HFFc6 (cell line): ENCODE measurements at places on chromosomes 7 and 10.

- no peak for DNase-seq
Measured at GRCh38 chr10:95691281-95691680, 2.4 kb downstream of the TCTN3 start.

GRCh38 chr10:82883603-82884002 lies 1008.6 kb downstream of the NRG3 start:
- DNase-seq: peak; percentile 80

GRCh38 chr10:68280758-68281157 lies 48.8 kb upstream of the ATOH7 start:
- DNase-seq: no peak

GRCh38 chr7:19224951-19225350 lies 79.7 kb upstream of the FERD3L start:
- no peak for DNase-seq

GRCh38 chr7:103114576-103115008 lies 34.3 kb downstream of the NAPEPLD start:
- DNase-seq: no peak

DNA sequence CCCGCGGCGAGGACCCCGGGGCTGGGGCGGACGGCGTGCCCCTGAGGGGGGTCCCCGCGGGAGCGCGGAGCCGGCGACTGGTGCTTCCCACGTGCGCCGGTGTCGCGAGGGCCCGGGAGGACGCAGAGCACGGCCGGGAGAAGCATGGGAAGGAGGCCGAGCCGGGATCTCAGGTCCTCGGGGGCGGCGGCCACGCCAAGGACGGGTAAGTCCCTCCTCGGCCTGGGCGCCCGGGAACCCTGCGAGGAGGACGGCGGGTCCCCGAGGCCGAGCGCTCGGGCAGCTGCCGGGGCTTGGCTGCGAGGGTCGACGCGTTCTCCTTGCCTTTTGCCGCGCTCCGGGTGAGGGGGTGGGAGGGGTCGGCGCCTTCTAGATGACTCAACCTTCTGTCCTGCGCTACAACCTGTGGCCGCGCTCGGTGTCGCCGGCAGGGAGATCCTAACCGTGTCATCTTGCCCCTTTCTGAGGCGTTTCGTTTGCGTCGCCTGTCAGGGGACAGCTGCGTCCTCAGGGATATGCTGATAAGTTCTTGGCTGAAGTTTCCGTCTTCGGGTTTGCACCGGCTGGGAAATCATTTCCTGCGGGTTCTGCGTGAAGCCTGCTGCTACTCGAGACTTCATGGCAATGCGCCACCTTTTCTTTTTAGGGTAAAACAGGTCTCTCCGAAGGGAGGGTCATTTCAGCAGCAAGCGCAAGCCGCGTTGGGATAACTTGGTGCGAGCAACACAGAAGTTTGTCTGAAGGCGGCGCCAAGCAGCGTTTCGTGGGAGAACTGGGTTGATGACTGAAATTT lies 529 bp downstream of the TASOR2 start:
- peak; percentile 69 for DNase-seq

DNA sequence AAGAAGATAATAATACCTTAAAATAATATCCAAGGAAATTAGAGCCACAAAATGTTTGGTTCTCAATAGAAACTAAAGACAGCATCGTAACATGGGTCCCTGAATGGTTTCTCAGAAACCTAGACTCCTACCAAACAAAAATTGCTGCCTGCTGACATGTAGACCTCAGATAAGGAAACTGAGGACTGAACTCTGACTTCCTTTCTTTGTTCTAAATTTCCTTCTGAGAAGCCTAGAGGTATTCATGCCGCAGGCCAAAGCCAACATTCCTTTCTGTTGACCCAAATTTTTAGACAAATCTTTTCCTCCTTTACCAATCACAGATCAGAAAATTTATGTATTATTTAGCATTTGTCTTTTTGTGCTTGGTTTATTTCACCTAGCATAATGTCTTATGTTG lies 816.7 kb upstream of the PHF14 start:
- no peak for DNase-seq

DNA sequence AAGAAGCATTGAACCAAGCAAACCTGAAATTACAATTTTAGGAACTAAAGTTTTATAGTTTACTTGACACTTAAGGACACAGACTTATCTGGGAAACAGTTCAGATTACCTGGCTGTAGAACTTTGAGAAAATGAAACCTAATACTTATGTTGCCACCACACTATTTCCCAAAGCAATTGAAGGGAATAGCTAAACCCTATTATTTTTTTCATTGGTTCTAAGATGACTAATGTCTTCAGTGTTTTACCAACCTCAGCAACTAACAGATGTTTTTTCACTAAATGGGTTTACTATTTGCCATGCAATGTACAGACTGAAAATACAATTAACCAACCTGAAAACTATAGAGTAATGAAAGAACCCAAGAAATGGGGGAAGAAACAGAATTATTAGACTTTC lies 689.6 kb downstream of the SORCS1 start:
- peak; percentile 2 for DNase-seq

- no peak for DNase-seq
Measured at GRCh38 chr7:155292680-155293226, 4.9 kb upstream of the INSIG1 start.

DNA sequence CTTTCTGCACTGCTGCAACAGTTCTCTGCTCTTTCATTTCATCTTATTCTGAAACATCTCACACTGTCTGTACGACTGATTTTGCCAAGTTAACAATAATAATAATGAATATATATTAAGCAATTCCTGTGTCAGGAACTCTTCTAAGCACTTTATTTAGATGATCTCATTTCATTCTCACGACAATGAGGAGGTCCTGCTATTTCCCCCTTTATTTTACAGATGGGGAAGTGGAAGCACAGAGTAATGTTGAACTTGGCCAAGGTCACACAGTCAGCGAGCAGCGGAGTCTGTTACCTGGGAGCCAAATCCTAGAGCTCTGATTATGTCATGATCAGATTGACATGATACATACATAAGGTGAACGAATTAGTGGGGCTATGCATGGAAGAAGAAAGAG lies 5.8 kb downstream of the MRC1 start:
- no peak for DNase-seq

- no peak for DNase-seq
Measured at GRCh38 chr10:64148607-64149006, 627.4 kb downstream of the REEP3 start.

GRCh38 chr10:126584836-126585235 lies 85.7 kb downstream of the C10orf90 start:
- no peak for DNase-seq

DNA sequence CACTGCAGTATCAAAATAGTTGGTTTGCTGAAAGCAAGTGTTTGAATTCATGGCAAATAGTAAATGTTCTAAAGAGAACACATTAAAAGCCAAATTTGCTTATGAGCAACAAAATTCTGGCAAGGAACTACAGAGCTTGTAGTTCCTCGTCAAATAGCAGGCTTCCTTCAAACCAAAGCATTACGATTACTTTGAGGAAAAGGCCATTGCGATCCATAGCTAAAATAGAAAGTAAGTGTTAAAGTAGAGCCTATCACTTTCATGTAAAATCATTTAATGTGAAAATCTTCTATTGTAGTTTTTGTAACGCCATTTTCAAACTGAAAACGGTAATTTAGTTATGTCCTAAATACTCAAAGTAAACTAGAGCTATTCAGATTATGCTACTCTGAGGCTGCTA lies 20.1 kb downstream of the CACNA2D1 start:
- no peak for DNase-seq

DNA sequence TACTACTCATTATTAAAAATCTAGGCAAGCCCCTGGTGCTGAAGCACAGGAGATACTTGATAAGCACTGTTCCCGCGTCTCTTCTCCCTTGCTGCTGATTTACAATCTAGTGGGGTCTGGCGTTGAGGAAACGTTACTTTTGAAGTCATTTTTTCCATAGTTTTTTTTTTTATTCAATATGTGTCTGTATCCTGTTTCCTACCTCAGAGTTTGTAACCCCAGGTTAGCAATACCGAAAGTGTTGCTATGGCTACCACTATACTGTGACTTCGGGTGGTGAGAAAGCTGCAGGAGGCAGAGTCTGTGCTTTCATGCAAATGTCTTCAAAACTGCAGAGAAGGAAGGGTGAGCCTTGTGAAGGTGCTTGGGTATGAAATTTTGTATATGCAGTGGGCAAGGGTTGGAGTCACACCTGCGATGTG lies 458.8 kb upstream of the GHITM start:
- DNase-seq: no peak

GRCh38 chr10:61541960-61542359 lies 88.8 kb upstream of the TMEM26 start:
- DNase-seq: no peak

- DNase-seq: no peak
Measured at GRCh38 chr7:151135866-151136843, 31.3 kb downstream of the GBX1 start.

GRCh38 chr10:47154762-47155161 lies 145.2 kb upstream of the GDF10 start:
- DNase-seq: no peak

DNA sequence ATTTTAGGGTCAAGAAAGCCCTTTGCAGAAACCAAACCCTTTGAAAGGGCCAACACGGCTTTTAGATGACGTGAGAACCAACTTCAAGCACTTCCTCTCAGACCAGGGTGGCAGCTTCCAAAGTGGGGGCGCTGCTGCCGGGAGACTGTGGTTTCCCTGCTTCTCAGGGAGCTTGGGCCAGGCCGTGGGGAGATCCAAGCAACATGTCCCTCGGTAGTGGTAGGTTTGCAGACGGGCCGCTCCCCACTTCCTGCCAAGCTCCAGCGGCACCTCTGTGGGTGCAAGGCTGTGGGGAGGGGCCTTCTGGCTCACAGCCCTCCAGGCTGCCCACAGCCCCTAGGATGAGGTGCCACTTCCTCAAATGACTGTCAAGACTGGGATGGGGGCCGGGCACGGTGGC lies 132.4 kb downstream of the FAM53B start:
- no peak for DNase-seq

GRCh38 chr10:67852761-67853160 lies 14.8 kb upstream of the DNAJC12 start:
- no peak for DNase-seq

DNA sequence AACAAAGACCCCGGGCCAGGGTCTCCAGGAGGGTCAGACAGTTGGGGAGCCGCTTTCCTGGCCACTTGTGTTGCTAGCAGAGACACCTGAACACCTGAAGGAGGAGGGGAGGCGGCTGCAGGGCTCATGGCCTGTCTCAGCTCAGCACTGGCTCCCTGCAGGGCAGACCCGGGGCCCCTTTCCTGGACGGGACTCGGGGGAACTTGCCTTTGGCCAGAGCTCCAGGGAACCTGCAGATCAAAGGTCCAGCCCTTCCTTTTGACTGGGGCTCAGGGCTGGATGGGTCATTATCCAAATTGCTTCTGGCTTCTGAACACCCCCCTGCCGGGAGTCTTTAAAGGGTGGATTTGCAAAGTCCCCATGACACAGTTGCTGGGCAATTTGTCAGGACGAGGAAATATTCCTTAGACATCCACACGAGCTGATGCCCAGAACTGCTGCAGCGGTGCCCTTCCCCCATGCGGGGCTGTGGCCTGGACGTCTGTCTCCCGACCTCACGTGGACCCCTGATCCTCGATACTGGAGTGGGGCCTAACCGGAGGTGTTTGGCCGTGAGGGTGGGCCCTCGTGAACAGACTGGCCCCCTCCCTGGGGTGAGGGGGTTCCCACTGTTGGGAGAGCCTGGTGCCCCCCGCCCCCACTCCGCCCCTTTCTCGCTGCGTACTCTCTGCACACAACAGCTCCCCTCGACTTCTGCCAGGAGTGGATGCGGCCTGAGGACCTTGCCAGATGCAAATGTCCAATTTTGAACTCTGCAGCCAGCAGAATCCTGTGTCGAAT lies 194.3 kb downstream of the ELFN1 start:
- DNase-seq: no peak

DNA sequence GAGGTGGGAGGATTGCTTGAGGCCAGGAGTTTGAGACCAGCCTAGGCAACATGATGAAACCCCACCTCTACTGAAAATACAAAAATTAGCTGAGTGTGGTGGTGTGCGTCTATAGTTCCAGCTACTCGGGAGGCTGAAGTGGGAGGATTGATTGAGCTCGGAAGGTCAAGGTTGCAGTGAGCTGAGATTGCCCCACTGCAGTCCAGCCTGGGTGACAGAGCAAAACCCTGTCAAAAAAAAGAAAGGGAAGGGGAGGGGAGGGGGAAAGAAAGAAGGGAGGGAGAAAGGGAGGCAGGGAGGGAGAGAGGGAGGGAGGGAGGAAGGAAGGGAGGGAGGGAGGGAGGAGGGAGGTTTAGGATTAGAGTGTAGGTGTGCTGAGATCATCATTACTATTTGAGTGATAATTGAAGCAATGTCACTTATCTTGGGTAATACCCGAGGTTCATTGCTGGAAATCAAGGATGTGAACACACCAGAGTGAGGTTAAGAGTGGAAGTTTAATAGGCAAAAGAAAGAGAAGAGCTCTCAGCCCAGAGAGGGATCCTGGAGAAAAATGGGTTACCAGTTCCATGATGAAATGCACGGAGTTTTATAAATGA lies 27.6 kb downstream of the VCL start:
- no peak for DNase-seq

DNA sequence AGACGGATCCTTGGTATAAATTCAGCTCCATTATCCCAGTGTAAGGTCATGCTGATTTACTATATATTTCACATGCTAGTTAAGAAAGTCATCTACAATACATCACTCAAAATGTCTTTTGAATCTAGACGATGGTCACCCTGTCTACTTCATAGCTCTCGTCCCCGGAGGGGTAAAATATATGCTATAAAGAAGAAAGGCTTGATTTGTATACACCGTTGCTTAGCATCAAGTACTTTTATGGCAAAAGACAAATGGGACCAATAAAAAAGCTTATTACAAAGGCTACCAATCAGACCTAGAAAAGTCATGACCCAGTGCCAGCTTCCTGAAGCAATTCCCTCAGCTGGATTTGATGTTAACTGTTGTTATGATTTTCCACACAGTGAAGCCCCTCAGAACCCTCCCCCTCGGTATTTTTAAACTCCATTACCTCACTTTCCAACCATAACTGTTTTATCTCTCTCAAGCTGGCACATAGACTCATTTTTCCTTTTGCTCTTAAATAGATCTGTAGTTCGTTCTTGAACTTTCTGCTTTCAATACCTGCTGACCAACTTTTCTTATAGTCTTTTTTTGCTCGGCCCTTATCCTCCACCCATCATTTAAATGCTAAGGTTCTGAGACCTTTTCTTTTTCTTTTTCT lies 104.9 kb downstream of the DOCK4 start:
- no peak for DNase-seq
